ENCODE measurements at places on chromosomes 16 and 17.

DNA sequence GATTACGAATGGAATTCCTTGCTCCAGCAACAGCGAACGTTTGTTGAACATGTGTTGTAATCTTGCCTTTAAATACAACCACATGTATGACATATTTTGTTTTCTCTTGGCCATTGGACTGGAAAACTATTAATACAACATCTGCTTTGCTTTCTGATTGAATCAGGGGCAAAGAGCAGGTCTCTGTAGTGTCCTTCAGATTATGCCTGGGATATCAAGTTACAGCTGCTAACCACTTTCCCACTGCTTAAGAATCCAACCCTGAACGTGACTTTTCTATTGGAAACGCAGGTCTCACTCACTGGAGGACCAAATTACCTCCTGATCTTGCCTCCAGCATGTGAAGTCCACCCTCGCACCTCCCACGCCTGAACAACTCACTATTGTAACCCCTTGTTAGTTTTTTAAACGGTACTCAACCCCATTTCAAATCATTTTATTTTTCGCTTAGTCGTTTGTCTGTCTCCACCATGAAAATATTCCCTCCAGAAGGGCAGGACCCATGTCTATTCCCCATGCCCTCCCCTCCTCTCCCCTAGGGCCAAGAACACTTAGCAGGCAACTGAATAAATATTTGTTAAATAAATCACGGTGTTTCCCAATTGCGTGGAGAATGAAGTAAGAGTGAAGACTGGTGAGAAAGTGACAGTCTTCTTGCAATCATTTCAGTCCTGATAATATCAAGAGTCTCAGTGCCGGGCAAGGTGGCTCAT is 57.4 kb upstream of the MRTFB start:
- no peak for DNase-seq

DNA sequence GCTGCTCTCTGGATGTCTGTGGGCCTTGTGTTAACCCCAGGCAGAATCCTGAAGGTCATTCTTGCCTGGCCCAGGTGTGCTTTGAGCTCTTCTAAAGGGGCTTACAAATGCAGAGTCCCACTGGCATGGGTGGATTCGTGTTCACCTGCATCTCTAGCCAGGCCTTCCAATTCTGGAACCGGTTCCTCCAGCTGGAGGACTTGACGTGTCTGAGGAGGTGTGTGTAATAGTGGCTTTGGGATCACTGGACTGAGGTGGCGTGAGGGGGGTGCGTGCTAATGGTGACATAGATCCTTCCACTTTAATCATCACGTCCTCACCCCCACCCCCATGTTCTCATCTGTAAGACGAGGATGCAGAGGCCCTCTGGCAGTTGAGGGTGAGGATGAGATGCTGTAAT is 4.8 kb downstream of the GSE1 start:
- DNase-seq, result no peak

DNA sequence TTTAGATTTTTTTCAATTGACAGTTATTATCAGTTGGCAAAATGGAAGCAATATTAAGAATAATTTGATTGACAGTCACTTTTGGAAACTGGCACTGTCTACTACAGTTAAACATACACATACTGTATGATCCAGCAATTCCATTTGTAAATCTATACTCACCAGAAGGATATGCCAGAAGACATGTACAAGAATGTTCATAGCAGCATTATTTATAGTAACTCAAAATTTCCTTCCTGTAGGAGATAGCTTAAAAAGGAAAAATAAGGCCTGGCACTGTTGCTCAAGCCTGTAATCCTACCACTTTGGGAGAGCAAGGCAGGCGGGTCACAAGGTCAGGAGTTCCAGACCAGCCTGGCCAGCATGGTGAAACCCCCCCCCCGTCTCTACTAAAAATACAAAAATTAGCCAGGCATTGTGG is 89.3 kb downstream of the VMP1 start:
- DNase-seq, result no peak

DNA sequence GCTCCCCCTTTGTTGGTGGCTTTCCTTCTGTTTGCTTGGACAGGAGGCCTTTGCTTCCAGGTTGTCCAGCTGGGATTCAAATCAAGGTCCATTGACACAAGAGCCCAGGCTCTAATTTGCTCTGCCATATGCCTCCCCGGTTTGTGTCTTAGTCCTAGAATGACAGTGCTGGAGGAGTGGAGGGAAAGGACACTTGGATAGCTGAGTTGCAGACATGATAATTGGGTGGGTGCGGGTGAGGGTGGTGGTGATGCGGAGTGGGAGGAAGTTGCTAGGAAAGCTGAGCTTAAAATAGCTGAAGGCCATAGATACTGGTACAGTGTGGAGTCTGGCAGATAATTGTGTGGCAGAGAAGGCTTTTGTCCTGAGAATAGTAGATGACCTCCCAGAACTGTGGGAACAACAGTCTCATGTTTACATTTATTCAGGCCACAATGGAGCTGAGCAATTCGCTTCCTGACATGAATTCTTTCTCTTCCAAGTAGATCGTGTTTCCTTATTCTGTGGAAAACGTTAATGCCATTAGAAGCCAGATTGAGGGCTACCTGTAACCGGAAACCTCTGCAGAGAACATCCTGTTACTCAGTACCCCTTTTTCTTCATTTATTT is 23.8 kb downstream of the SEC14L1 start:
- no peak for DNase-seq

DNA sequence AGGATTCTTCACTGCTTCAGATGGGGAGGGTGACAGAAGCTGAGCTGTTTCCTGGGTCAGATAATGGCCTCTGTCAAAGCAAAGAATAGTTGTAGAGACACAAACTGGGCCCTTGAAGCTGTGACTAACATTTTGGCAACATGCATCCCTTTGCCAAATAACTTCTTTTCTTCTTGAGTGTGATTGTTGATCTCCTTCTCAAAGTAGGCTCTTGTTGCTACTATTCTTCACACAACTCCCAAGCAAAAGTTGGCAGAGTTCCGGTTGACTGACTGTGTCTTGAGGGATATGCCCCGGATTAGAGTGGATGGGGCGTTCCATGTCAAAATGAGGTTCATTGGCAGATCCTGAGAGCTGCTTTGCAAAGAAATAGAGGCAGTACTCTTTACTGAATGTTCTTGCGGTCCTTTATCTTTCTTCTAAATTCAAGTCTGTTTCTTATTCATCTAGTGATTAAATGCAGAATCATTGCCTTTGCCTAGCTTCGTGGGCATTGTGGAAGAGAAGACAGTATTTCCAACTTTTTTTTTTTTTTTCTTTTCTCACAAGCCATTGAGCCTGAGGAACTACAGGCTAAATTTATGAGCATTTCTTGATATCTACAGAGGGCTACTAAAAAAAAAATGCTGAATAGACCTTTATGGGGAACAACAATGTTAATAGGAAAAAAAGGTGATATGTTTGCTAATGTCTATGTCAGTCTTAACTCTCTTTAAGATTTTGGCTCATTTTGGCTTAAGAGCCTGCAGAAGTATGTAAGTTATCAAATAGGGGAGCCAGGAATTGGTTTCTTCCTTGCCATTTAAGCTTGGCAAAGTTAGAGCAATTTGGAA is 5.8 kb downstream of the WIPF2 start:
- no peak for DNase-seq

- DNase-seq, result no peak
These were observed 454.3 kb upstream of the EEF2KMT start for GRCh38 chr16:5551909-5552308.

All from stimulated activated CD4-positive, alpha-beta T cell treated with anti-CD3 and anti-CD28 coated beads, Interleukin-1b, Interleukin-23, amount 100 ng/mL, for 1 hour (primary cell).